Smooth muscle cell of the pulmonary artery (primary cell): ENCODE measurements at places on chromosomes 4 and X. TPM values are rescaled to one million over a fixed set of nuclear protein-coding genes. Genes with fewer than 3 reads are reported as not detected.

Gene RBM46
- total RNA-seq: under 0.01 TPM in 1 of 2 replicates, not detected in the other

Gene ATP7A
- total RNA-seq: 17.8 and 22.1 TPM in 2 replicates

Gene XAGE1A
- not detected in 2 replicates for total RNA-seq

Gene SMIM20
- 23.4 and 28.2 TPM in 2 replicates for total RNA-seq

Gene MAGEH1
- total RNA-seq: 23.6 and 37.5 TPM in 2 replicates

Gene TCP11X2
- total RNA-seq: not detected in 2 replicates

Gene PLAC8
- not detected in 2 replicates for total RNA-seq

Gene RIPPLY1
- total RNA-seq: not detected in 2 replicates

Gene IL2RG
- not detected in 2 replicates for total RNA-seq

Gene TLR3
- 3.1 and 8.1 TPM in 2 replicates for total RNA-seq

Gene UGT2B15
- not detected in 2 replicates for total RNA-seq

Gene SPANXN3
- total RNA-seq: not detected in 2 replicates

Gene MND1
- total RNA-seq: 0.79 and 1.7 TPM in 2 replicates

Gene BTK
- total RNA-seq: not detected in 2 replicates

Gene GLRA3
- not detected in 2 replicates for total RNA-seq

Gene SPINK2
- total RNA-seq: not detected in 2 replicates

Gene TEX13C
- total RNA-seq: not detected in 2 replicates

Gene FREM3
- total RNA-seq: 0.03 and 0.07 TPM in 2 replicates

Gene CT45A2
- not detected in 2 replicates for total RNA-seq

Gene AKAP4
- total RNA-seq: not detected in 2 replicates

Gene RAPGEF2
- total RNA-seq: 43.3 and 57.8 TPM in 2 replicates

Gene CD38
- 0.07 TPM in 1 of 2 replicates, not detected in the other for total RNA-seq

Gene VCX2
- total RNA-seq: not detected in 2 replicates

Gene TEX13D
- not detected in 2 replicates for total RNA-seq

Gene ASB11
- total RNA-seq: not detected in 2 replicates

Gene BMPR1B
- total RNA-seq: 0.53 and 0.72 TPM in 2 replicates

Gene IL1RAPL2
- not detected in 2 replicates for total RNA-seq

Gene CLCN4
- 2.1 and 5.1 TPM in 2 replicates for total RNA-seq

Gene CYP4V2
- total RNA-seq: 12.3 and 25.5 TPM in 2 replicates

Gene AFP
- 0.46 and 1.1 TPM in 2 replicates for total RNA-seq

Gene ZFP92
- 0.23 and 0.33 TPM in 2 replicates for total RNA-seq

Gene CHIC2
- 48.4 and 50.7 TPM in 2 replicates for total RNA-seq

Gene PNMA6A
- 2.9 and 3.3 TPM in 2 replicates for total RNA-seq

Gene HSFX2
- total RNA-seq: 0.72 TPM in 1 of 2 replicates, not detected in the other

Gene FHDC1
- total RNA-seq: 0.20 and 0.26 TPM in 2 replicates

Gene ADGRA3
- 23.0 and 35.9 TPM in 2 replicates for total RNA-seq

Gene CTSO
- total RNA-seq: 23.3 and 25.8 TPM in 2 replicates

Gene UGT2A3
- not detected in 2 replicates for total RNA-seq

Gene AFF2
- 0.07 and 0.26 TPM in 2 replicates for total RNA-seq

Gene RPS3A
- total RNA-seq: 1,054 and 1,209 TPM in 2 replicates

Gene RAI2
- total RNA-seq: 0.76 and 2.0 TPM in 2 replicates

Gene NOX1
- not detected in 2 replicates for total RNA-seq
